ENCODE measurements at places on chromosomes 7 and 10. TPM values are rescaled to one million over a fixed set of nuclear protein-coding genes. Genes with fewer than 3 reads are reported as not detected.

ITPRID1 gene
- total RNA-seq, result 0.44 TPM

SYT15B gene
- total RNA-seq, result 0.27 TPM

KIAA1549 gene
- total RNA-seq, result 4.1 TPM

ANKRD1 gene
- 25.6 TPM for total RNA-seq

VWA2 gene
- 0.04 TPM for total RNA-seq

OPALIN gene
- not detected for total RNA-seq

ZPBP gene
- total RNA-seq, result not detected

CYP2E1 gene
- 0.98 TPM for total RNA-seq

- no peak for DNase-seq
These were observed 23.4 kb downstream of the ENTPD7 start for GRCh38 chr10:99682752-99683151.

GRCh38 chr10:118850418-118851061 lies 95.8 kb upstream of the CACUL1 start:
- peak; percentile 35 for DNase-seq

GRCh38 chr7:152073352-152073751 lies 47.9 kb downstream of the GALNT11 start:
- no peak for DNase-seq

- peak; percentile 15 for DNase-seq
These were observed 565.0 kb downstream of the REEP3 start for GRCh38 chr10:64086083-64086767.

GRCh38 chr10:125883211-125883610 lies 2.1 kb upstream of the DHX32 start:
- no peak for DNase-seq

DNA sequence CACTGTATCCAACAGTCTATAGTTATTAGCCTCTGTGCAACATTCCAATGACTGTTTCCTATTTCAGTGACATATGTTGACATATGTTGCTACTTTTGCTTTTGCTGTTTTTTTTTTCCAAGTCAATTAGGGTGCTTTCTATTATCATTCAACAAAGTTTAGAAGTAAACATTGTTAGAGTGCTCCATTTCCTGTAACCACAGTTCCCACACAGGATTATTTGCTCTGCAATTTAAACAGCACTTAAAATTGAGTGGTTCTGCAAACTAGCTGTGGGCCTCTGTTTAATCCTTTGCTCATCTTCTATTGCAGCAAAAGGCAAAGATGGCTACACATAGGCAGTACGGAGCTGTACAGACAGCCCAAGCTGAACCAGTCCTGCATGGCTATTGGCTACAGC lies 46.5 kb upstream of the PTN start:
- DNase-seq, result no peak

- peak; percentile 80 for DNase-seq
These were observed 129.8 kb downstream of the CUBN start for GRCh38 chr10:16999665-17000451.

GRCh38 chr10:19930936-19931893 lies 115.0 kb downstream of the PLXDC2 start:
- DNase-seq, result peak; percentile 96

- DNase-seq, result peak; percentile 73
These were observed 4.6 kb downstream of the FZD8 start for GRCh38 chr10:35637462-35637861.

DNA sequence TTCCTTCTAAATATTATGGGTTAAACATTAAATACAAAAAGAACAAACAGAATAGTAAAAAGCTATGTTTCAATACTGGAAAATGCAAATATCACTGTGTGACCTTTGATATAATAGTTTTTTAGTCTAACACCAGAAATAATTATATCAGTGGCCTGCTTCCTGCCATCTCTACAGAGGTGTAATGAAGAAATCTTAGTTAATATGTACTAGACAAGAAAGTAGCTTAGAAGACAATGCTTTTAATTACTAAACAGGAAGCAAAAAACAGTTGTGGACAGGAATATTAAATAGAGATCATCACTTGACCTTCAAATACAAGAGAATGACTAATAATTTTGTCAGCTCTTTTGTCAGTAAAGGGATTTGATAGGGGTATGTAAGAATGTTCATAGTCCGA lies 47.4 kb upstream of the LRRN3 start:
- no peak for DNase-seq

DNA sequence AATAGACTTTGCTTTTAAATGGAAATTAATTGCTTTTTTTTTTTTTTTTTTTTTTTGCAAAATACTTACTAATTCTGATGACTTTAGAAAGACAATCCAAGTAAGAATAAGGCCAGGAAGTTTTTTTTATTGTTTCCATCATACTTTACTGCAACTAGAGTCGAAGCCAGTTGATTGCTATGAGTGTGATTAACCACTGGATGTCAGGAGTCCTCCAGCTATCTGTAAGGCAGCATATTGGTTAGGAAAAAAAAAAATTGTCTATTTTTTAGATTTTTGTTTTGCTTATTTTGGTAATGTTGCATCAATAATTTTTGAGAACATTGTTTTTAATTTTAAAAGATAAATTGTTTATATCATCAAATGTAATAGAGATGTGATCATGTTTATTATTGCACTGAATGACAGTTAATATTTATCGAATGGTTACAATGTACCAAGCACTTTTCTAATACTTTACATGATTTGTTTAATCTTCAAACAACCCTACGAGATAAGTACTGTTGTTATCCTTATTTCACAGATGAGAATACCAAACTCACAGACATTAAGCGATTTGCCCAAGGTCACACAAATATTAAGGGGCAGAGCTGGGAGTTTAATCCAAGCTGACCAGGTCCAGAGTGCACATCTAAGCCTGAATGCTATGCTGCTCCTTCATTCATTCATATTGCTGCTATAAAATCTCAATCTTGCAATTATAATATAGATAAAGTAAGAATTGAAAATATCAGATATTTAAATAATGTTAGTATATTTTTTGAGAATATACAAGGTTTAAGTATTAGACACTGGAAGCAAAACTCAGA lies 19.9 kb upstream of the LMOD2 start:
- peak; percentile 49 for DNase-seq

DNA sequence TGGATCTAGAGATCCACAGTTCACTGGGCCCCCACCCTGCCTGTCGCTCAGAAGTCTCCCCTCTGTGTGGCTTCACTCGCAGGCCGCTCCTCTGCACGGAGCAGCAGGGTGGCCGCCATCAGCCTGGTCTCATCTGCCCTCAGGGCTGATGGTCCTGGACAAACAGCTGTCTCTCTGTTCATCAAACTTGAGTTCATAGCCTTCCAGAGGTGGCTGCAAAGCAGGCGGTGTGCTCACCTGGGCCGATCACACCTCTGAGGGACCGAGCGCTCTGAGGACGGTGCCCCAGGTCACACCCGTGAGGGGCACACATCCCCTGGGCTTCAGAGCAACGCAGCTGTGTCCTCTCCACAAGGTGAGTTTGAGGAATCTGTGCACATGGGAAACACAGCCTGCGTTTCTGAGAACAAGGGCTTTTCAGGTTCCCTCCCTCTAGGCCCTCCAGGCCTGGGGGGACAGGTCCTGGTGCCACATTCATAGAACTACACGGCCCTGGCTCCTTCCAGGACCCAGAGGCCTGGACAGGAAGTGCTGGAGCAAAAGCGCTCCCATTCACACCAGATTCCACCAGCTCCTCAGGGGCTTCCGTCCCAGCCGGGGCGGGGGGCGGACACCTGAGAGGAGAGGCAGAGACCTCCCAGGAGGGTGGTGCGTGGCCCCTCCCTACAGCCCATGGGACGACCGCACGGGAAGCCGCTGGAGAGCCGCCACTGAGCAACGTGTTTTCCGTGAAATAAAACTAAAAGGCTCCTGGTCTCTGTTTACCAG lies 31.2 kb upstream of the FAM20C start:
- DNase-seq, result no peak

DNA sequence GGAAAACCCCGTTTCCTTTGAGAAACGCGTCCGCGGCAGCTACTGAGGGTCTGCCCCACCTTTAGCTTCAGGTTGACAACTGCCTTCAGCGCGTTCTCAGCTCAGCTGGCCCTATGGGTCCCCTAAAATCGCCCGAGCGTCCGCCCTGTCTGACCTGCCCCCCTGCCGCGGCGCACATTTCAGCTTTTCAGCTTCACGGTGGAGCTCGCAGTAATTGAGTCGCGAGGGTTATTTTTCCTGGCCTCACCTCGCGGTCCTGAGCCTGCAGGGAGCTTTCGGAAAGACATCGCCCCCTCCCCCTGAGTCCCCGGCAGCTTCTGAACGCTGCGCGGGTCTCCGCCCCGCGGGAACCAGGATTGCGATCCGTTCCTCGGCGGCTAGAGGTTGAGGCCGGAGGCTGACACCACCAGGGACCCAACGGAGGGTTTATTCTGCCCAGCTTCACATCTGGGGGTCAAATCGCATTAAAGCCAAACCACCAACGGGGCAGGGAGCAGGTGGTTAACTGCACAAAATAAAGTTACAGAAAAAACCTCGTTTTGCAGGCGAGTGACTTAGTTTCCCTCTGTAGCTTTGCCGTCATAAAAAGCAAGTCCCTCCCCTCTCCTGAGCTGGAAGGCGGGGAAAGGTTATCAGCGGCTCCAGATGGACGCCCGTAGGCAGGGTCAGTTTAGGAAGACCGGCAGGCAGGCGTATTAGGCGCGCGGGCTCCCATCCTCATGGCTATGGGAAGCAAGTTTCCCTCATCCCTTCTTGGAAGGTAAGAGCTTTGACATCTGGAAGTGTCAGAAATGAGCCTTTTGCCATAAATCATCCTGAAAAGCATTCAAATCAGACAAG lies 11.0 kb downstream of the TWIST1 start:
- peak; percentile 43 for DNase-seq

DNA sequence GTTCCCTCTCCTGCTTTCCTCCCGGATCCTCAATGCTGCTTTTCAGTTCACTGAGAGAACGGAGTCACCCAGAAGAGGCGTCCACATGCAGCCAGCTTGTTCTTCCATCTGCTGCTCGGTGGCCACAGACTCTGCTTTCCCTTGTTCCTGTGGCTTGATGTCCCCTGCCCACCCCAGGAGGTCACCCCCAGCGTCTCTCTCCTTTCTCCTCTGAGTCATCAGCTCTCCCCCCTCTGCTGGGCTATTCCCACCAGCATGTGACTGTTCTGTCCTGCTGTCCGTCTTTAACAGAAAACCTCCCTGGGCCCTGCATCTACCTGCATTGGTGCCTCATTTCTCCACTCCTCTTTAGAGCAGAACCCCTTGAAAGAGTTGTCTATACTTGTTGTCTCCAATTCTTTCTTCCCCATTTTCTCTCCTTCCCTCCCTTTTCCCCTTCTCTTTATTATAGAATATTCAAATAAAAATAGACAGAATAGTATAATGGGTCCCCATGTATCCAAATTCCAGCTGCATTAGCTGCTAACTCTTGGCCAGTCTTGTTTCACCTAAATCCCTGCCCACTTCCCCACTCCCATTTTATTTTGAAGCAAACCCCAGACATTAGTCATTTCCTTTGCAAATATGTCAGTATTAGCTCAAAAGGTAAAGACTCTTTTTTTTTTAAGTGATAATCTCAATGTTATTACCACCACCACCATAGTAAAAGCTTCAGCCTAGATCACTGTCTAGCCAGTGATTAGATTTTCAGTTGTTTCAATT lies 4.1 kb downstream of the ZNF282 start:
- DNase-seq, result no peak

DNA sequence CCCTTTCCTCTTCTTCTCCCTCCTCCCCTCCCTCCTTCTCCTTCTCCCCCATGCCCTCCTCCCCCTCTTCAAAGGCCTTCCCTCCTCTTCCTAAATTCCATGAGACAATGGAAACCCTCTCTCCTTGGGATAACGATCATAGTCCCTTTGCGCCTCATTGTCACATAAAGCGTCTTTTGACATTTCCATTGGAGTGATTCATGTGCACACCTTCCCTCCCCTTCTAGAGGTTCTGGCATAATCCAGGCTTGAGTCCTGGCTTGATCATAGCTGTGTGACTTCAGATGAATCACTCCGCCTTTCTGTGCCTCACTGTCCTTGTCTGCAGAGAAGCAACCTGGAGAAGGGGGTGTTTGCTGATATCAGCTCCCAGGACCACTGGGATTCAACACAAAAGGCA lies 204.2 kb downstream of the TNS3 start:
- no peak for DNase-seq

DNA sequence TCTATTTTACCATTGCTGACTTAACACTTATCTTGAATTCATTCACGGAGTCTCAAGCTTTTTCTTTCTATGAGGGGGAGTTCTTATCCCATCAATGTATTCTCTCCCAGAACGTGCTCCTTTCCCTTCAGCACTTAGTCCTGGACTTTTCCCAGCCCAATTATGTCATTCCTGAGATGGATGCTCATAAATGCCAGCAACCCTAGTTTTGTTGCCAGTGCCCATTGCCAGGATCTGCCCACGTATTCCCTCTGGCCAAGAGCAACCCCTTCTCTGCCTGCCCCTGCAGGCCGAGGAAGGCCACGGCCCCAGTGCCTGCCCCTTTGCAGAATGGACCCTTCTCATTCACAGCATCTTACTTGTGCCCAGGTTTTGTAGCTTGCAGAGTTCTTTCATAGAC lies 67.4 kb upstream of the PPP1R3C start:
- no peak for DNase-seq

- DNase-seq, result no peak
These were observed 340.1 kb upstream of the MGMT start for GRCh38 chr10:129126982-129127381.

DNA sequence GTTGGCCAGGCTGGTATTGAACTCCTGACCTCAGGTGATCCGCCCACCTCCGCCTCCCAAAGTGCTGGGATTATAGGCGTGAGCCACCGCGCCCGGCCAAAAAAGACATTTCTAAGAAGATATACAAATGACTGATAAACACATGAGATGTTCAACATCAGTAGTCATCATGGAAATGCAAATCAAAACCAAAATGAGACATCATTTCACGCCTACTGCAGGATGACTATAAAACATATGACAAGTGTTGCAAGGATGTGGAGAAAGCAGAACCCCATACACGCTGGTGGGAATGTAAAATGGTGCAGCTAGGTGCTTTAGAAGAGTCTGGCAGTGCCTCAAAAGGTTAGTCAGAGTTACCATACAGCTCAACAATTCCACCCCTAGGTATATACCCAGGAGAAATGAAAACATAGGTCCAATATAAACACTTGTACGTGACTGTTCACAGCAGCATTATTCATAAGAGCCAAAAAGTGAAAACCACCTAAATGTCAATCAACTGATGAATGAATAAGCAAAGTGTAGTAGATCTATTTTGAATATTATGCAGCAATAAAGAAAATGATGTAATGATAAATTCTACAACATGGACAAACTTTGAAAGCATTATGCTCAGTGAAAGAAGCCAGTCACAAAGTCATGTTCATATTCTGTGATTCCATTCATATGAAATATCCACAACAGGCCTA lies 24.5 kb downstream of the TMEM209 start:
- no peak for DNase-seq

GRCh38 chr10:71421075-71421434 lies 24.3 kb downstream of the CDH23 start:
- DNase-seq, result no peak

DNA sequence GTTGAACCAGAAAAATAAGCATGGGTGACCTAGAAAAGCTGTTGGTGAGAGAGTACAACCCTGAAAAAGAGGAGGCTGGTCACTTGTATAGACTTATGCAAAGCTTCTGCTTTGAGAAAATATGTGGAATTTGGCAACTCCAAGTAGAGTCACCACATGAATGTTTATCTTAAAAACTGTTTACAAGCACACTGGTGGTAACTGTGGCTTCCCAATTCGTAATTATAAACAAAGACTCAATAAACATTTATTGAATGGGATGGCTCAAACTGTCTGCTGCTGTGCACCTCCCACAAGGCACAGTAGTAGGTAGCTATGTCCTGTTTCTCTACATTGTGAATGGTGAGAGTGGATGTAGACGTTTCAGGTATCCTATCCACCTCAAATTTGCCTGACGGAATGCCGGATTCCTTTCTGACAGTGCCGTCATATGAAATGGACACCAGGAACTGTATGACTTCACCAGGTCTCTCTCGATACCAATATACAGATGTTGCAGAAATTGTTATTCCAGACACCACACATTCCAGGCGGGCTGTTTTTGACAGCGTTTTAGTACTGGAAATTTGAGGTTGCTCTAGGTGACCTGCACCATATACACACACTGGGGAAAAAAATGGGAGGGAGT lies 43.4 kb upstream of the TARP start:
- no peak for DNase-seq
